ENCODE measurements at places on chromosomes 16 and 17. TPM values are rescaled to one million over a fixed set of nuclear protein-coding genes. Genes with fewer than 3 reads are reported as not detected.

ACE gene
- total RNA-seq = 117 TPM

ARHGAP23 gene
- 83.4 TPM for total RNA-seq

ADAMTS18 gene
- 47.5 TPM for total RNA-seq

FA2H gene
- 0.34 TPM for total RNA-seq

DNA sequence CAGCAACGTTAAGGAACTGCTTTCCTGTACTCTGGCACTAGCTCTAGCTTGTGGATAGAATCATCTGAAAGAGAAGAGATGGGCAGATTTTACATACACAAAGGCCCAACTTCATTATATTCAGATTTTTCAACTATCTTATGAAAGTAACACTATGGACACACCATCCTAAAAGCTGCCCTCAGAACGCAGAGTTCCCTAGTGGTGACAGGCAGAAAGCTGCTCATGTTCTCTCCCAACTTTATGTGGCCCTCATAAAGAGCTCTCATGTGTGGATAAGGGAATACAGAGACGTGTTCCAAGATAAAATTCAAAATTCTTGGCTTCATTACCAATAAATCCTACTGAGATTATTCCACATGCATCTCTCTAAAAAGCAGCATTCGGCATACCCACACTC lies 1.5 kb downstream of the CFAP20 start:
- DNase-seq = no peak

- no peak for DNase-seq
Observed at GRCh38 chr17:30950669-30951399, 20.0 kb upstream of the RNF135 start.

- peak; percentile 16 for DNase-seq
Observed at GRCh38 chr16:28974007-28974436, 556 bp upstream of the SPNS1 start.

GRCh38 chr16:86245351-86245750 lies 265.0 kb upstream of the FOXF1 start:
- DNase-seq = no peak

Data from glomerular endothelial cell (primary cell).